Naive B cell (primary cell): ENCODE measurements at places on chromosomes 11 and 22. TPM values are rescaled to one million over a fixed set of nuclear protein-coding genes. Genes with fewer than 3 reads are reported as not detected.

CDCA5 gene
- 0.75 TPM for polyA plus RNA-seq

LYVE1 gene
- 0.19 TPM for polyA plus RNA-seq

NCAPH2 gene
- polyA plus RNA-seq = 36.0 TPM

MMP13 gene
- not detected for polyA plus RNA-seq

DNA sequence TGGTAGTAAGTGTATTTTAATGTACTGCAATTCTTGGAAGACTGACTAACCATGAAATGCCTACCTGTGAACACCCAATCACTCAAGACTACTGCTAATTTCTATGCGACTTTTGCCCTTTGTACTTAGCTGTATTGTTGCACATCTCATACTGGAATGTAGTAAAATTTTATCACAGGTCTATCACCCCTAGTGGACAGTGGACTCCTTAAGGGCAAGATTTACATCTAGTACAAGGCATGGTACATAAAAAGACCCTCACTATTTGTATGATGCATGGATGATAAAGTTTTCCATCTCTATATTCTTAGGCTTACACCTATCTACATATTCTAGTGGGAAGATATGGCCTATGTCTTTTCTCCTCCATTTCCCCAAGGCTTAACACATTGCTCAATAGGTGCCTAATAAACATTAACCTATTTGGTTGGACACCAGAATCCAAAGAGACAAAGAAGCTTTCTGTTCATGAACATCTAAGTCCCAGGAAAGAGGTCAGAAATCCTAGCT lies 26.1 kb downstream of the SERGEF start:
- H3K36me3 ChIP-seq = peaks cover 39% of the 10 kb centered on the region
- no peaks in the 10 kb centered on the region for H3K4me1 ChIP-seq
- H3K4me3 ChIP-seq = no peak overlapping the region
- no peak overlapping the region for H3K27ac ChIP-seq

GRCh38 chr11:87179621-87180020 lies 141.9 kb downstream of the TMEM135 start:
- peaks cover 39% of the 10 kb centered on the region for H3K36me3 ChIP-seq
- no peak for DNase-seq
- H3K4me3 ChIP-seq = no peak overlapping the region
- H3K4me1 ChIP-seq = peaks cover under 1% of the 10 kb centered on the region
- H3K27ac ChIP-seq = no peak overlapping the region

GRCh38 chr11:9714272-9714940 lies 50.5 kb downstream of the SWAP70 start:
- no peak overlapping the region for H3K4me3 ChIP-seq
- no peak for DNase-seq
- no peaks in the 10 kb centered on the region for H3K27me3 ChIP-seq
- peaks cover 48% of the 10 kb centered on the region for H3K36me3 ChIP-seq
- peaks cover 76% of the 10 kb centered on the region for H3K4me1 ChIP-seq

DNA sequence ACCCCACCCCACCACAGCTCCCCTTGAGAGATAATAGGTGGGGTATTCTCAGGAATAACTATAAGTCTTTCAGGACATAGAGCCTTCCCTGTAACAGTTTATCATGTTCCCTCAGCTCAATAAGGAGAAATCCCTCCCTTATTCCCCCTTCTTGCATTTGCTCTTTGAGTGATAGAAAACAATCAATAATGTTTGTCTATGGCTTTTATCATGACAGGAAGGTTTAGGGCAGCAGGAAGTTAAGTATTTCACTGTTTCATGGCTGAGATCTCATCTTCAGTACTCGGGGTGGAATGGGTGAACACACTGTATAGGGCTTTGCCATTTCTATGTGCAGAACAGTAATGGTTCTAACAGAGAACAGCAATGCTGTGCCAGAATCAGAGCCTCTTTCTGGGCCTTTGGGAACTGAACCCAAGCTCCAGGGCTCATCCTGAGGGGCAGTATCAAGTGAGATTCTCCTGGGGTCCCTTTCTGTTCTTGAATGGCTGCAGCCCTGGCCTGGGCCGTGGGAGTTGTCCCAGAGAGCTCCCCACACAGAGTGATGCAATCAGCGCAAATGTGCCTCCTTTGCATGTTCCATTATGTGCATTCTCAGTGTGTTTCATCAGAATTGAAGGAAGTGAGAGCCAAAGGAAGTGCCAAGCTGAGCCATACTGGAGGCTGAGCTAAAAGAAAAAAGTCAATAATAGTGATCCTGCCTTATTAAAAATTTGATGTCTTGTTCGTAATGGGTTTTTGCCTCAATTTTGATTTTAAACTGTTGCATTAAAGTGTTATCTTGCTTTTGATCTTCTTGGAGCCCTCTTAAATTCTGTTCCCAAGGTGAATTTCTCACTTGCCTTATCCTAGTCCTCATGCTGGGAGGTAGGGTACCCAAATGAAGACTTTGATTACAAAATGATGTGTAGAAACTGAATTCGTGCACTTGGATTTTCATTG lies 2.9 kb upstream of the CYP2R1 start:
- H3K27ac ChIP-seq = no peak overlapping the region
- H3K4me3 ChIP-seq = no peak overlapping the region
- H3K36me3 ChIP-seq = no peaks in the 10 kb centered on the region
- peaks cover 9% of the 10 kb centered on the region for H3K4me1 ChIP-seq

- H3K36me3 ChIP-seq = no peaks in the 10 kb centered on the region
- H3K27me3 ChIP-seq = no peaks in the 10 kb centered on the region
- no peaks in the 10 kb centered on the region for H3K4me1 ChIP-seq
Measured at GRCh38 chr11:83409891-83410290, 123.7 kb upstream of the CCDC90B start.

DNA sequence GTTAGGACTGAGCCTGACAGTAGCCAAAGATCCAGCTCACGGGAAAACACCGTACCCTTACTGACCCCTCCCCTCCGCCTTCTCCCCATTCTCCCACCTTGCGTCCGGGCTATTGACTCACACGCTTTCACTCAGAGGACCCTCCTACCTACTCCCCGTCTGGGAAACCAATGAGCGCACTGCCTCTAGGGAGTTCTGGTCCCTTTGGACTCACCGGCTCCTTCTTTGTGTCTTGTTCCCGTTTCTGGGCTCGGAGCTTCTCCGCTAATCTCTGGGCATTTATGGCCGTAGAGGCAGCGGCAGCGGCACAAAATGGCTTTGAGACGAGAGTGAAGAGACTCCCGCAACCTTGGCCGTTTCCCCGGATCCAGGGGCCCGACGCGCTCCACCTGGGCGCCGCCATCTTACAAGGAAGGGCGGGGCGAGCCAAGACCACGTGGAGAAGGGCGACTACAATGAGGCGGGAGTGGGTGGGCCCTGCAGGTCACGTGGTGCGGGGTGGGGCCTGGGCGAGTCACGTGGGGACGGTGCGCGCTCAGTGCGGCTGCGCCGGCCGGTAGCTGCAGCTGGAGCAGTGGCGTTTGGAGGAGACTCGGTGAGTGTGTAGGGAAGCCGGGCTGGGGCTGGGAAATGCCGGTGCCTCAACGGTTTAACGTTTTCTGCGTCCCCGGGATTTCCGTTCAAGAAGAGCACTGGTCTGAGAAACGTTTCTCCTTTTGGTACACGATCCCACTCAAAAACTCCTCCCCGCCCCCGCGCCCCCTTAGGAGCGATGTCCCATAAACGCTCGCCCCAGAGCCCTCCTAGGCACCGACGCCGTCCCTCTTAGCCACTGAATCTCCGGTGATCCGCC lies at the start of the genes FAM118B and RPUSD4:
Gene FAM118B, plus strand, starts transcription at position 547 of the 853 bp plus-strand sequence. CDS start 23,220 bp downstream, outside the sequence.
Gene RPUSD4, minus strand, starts transcription at position 415 of the 853 bp plus-strand sequence. Its CDS starts 12 bp downstream, at position 403.
- peaks cover 5% of the 10 kb centered on the region for H3K36me3 ChIP-seq
- DNase-seq = peak; percentile 99
- peak within 1 kb of the TSS; percentile 99 for H3K27ac ChIP-seq
- H3K4me3 ChIP-seq = peak within 1 kb of the TSS; percentile 99
- no peaks in the 10 kb centered on the region for H3K27me3 ChIP-seq
- peaks cover 37% of the 10 kb centered on the region for H3K4me1 ChIP-seq

- H3K4me3 ChIP-seq = no peak overlapping the region
- no peak overlapping the region for H3K27ac ChIP-seq
- no peak for DNase-seq
- no peaks in the 10 kb centered on the region for H3K27me3 ChIP-seq
Measured at GRCh38 chr22:24089951-24090350, 78.8 kb downstream of the CABIN1 start.

DNA sequence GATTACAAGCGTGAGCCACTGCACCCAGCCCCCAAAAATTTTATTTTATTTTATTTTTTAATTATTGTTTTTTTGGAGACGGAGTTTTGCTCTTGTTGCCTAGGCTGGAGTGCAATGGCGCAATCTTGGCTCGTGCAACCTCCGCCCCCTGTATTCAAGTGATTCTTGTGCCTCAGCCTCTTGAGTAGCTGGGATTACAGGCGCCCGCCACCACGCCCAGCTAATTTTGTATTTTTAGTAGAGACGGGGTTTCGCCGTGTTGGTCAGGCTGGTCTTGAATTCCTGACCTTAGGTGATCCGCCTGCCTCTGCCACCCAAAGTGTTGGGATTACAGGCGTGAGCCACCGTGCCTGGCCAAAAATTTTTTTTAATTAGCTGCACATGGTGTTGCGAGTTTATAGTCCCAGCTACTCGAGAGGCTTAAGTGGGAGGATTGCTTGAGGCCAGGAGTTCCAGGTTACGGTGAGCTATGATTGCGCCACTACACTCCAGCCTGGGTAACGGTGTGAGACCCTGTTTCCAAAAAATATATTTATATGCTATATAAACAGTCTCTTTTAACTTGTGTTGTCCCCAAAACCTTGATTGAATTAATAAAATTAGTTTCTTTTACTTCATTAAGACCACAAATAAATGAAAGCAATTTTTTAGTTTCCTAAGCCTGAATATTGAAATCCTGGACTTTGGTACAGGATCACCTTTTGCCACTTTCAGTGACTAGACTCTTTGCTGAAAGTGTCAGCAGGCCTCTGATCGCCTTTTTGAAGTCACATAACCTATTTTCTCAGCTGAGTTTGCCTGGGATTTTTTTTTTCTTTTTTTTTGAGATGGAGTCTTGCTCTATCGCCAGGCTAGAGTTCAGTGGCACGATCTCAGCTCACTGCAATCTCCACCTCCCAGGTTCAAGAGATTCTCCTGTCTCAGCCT lies 16.2 kb downstream of the ATG13 start:
- peaks cover 4% of the 10 kb centered on the region for H3K4me1 ChIP-seq
- no peak for DNase-seq
- H3K36me3 ChIP-seq = peaks cover 5% of the 10 kb centered on the region
- H3K27me3 ChIP-seq = no peaks in the 10 kb centered on the region
- H3K4me3 ChIP-seq = no peak overlapping the region

GRCh38 chr11:46498179-46498578 lies 95.6 kb downstream of the AMBRA1 start:
- no peaks in the 10 kb centered on the region for H3K27me3 ChIP-seq
- DNase-seq = no peak
- H3K27ac ChIP-seq = no peak overlapping the region
- no peak overlapping the region for H3K4me3 ChIP-seq
- peaks cover 6% of the 10 kb centered on the region for H3K36me3 ChIP-seq
- peaks cover 10% of the 10 kb centered on the region for H3K4me1 ChIP-seq

GRCh38 chr11:11441091-11441490 lies 88.0 kb upstream of the CSNK2A3 start:
- no peak overlapping the region for H3K4me3 ChIP-seq
- H3K4me1 ChIP-seq = no peaks in the 10 kb centered on the region
- peaks cover 5% of the 10 kb centered on the region for H3K27me3 ChIP-seq
- no peak overlapping the region for H3K27ac ChIP-seq

- peaks cover 26% of the 10 kb centered on the region for H3K36me3 ChIP-seq
- no peak overlapping the region for H3K4me3 ChIP-seq
- no peak overlapping the region for H3K27ac ChIP-seq
- peak; percentile 51 for DNase-seq
- H3K4me1 ChIP-seq = peaks cover 15% of the 10 kb centered on the region
- H3K27me3 ChIP-seq = no peaks in the 10 kb centered on the region
Measured at GRCh38 chr22:21972293-21972779, 10.3 kb downstream of the TOP3B start.

DNA sequence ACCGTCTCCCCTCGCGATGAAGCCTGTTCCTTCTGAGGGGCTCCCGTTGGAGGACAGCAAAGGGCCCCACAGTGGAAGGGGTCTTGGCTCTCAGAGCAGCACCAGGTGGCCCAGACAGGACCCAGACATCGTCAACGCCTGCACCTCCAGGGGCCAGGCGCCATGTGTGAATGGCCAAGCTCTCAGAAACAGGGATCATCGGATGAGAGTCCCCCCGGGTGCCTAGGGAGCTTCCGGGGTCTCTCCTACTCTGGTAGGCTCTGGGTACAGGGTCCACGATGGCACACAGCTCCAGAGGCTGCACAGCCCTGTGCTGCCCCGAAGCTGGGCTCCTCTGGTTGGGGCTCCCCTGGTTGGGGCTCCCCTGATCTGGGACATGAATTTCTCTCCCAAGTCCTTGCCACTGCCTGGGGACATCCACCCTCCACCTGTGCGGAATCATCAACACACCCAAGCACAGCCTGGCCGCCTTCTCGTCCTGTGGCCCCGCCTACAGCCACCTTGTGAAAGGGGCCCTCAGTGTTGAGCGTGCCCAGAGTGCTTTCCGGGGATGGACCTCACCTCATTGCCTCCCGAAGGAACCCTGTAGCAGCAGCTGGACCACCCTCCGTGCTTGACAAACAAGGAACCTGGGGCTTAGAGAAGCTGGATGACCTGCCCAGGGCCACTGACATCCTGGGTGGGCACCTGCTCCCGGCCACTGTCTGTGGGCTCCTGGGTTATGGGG lies 929.0 kb downstream of the BRD1 start:
- H3K4me1 ChIP-seq = no peaks in the 10 kb centered on the region
- H3K27ac ChIP-seq = no peak overlapping the region
- no peaks in the 10 kb centered on the region for H3K36me3 ChIP-seq
- DNase-seq = no peak
- no peaks in the 10 kb centered on the region for H3K27me3 ChIP-seq

GRCh38 chr11:85694385-85694980 lies 8.5 kb upstream of the CCDC89 start:
- peaks cover 2% of the 10 kb centered on the region for H3K4me1 ChIP-seq
- no peaks in the 10 kb centered on the region for H3K36me3 ChIP-seq
- no peak overlapping the region for H3K27ac ChIP-seq
- DNase-seq = no peak
- no peak overlapping the region for H3K4me3 ChIP-seq
- H3K27me3 ChIP-seq = peaks cover 4% of the 10 kb centered on the region

DNA sequence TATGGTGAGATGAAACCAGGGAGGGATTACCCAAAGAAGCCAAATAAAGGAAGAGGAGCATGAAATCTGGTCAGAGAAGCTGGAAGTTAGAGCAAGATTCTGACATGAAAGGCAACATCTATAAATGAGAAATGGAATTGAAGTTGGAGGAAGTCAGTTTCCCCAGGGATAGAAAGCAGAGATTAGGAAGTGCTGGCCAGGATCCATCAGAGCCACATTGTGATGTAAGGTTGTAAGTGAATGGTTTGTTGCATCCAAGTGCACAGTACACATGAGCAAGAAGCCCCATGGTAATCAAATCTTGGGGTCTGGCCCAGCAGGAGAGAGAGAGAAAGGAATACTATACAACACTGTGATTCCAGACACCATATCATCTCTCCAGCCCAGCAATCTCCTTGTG lies 6.6 kb upstream of the NLRP10 start:
- H3K4me3 ChIP-seq = no peak overlapping the region
- DNase-seq = no peak
- no peaks in the 10 kb centered on the region for H3K4me1 ChIP-seq
- no peak overlapping the region for H3K27ac ChIP-seq
- no peaks in the 10 kb centered on the region for H3K36me3 ChIP-seq
